Stimulated activated CD8-positive, alpha-beta memory T cell treated with anti-CD3 and anti-CD28 coated beads, Interleukin-2, amount 100 ng/mL, for 1 hour (primary cell): ENCODE measurements at places on chromosomes 2 and 18.

- no peak for DNase-seq
Measured at GRCh38 chr2:34123996-34124785, 525.1 kb upstream of the FAM98A start.

- no peak for DNase-seq
Measured at GRCh38 chr2:151827564-151828142, 568 bp downstream of the ARL5A start.

GRCh38 chr2:68083346-68083745, 20.5 kb upstream of the C1D start:
- DNase-seq, result no peak

GRCh38 chr2:80579756-80580155, 275.2 kb upstream of the LRRTM1 start:
- DNase-seq, result no peak

DNA sequence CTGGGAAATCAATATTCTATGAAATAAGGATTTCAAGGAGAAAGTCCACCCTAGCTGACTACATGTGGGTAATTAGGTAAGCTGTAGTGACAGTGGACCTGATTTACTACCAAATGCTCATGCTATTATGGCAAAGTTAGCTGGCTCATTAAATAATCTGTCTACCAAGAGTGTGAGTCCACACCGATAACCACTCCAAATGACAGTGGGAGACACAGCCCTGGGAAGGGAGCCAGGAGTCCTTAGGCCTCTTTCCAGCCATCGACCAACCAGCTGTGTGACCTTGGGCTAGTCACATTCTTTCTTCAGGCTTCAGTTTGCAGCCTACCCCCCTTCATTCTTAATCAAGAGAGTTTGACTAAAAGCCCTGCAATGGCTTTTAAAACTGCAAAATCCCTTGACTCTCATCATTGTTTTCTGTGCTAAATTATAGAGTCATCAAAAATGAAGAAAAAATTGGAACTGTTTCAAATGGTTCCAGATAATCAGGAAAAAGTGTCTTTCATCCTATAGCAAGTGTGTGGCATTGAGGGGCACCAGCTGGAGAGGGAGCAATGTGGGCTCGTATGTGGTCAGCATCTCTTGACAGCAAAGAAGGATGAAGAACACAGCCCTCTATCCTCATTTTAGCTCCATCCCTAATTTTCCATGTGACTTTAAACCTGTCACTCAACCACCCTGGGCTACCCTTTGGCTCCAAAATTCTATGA, 45.6 kb upstream of the SLC14A2 start:
- DNase-seq, result no peak

GRCh38 chr18:77803024-77803423, 553.4 kb downstream of the GALR1 start:
- no peak for DNase-seq

DNA sequence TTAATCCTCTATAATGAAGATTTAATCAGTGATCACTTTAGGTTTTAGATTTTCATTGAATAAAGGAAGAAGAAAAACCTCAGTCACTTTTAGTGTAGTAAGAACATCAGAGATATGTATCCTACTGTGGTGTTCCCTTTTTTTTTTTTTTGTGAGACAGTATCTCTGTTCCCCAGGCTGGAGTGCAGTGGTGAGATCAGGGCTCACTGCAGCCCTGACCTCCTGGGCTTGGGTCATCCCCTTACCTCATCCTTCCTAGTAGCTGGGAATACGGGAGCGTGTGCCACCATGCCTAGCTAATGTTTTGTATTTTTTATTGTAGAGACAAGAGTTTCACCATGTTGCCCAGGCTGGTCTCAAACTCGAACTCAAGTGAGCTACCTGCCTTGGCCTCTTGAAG, 5.1 kb downstream of the SLC39A10 start:
- no peak for DNase-seq

DNA sequence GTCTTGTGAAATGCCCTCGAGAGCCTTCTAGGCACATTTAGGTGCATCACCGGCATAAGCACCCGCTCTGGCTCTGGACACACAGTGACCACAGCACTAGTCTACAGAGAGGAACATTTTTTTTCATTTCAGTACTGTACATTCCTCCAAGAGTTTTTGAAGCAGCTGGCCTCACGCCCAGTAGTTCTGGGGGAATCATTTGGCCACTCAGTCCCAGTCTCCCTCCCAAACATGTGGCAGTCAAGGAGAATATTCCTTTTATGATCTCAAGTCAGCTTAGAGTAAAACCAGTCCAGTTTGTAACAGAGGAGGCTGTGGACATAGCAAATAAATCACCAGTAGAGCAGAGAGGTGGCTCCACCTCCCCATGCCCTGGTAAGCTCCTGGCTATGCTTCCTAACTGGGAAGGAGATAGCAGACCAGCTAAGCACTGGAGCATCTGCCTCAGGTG, 48.1 kb downstream of the KCNE4 start:
- DNase-seq, result no peak

GRCh38 chr2:156890529-156891148, 366.9 kb upstream of the GALNT5 start:
- DNase-seq, result no peak

GRCh38 chr18:813172-814071, 1.4 kb upstream of the YES1 start:
- peak; percentile 25 for DNase-seq

- no peak for DNase-seq
Measured at GRCh38 chr18:80115035-80115434, 6.0 kb downstream of the ADNP2 start.

GRCh38 chr18:3848316-3848715, 398.3 kb downstream of the TGIF1 start:
- no peak for DNase-seq

DNA sequence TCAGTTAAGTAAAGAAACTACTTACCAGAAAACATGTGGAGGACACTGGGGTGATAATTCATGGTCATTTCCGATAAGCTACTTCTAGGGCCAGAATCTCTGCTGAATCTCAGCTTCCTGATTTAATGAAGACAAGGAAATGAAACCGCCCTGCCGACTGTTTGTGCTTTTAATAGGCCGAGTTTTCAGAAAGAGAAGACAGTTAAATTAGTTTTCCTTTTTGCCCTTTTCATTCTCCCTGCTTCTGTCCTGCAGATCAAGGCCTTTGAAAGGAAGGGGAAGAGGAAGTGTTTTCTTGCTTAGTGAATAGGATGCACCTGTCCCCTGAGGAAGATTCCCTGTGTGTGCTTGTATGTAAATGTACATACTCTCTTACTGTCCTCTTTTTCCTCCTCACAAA, 126.6 kb downstream of the SH3RF3 start:
- no peak for DNase-seq

DNA sequence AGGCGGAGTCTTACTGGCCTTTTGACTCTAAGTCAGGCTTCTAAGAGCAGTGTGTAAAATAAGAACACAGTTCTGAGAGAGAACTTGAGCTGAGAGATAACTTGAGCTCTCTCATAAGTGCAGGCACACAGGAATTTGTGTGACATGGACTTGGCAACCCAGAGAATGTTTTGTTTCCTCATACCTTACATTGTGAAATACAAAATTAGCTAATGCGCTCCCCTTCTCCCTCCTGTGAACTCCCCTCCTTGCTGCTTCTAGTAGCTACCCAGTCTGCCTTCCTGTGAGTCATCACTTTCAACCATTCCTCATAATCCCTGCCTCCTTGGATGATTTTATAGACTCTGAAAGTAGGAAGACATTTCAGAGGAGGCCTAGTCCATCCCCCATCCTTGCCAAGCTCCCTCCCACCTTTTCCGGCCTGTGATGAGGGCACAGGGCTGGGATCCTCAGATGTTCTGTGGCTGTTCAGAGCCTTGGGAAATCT, 22.6 kb downstream of the FER1L5 start:
- no peak for DNase-seq

GRCh38 chr2:238869-239268, 25.0 kb downstream of the SH3YL1 start:
- no peak for DNase-seq

DNA sequence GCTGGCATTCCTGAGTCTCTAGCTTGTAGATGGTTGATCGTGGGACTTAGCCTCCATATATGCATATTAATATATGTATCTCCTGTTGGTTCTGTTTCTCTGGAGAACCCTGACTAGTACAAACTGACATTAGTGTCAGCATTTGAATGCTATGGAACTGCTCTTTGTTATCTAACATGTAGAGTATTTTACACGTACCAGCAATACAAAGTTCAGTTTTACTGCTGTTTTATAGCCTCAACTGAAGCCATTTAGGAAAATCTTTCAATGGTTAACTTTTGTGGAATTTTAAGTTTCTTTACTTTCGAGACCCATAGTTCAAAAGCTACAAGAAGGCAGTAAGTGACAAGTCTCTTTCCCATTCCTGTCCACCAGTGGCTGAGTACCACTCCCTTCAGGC, 418.4 kb downstream of the NUP35 start:
- no peak for DNase-seq

GRCh38 chr2:218485986-218486667, 67.2 kb downstream of the VIL1 start:
- DNase-seq, result no peak

DNA sequence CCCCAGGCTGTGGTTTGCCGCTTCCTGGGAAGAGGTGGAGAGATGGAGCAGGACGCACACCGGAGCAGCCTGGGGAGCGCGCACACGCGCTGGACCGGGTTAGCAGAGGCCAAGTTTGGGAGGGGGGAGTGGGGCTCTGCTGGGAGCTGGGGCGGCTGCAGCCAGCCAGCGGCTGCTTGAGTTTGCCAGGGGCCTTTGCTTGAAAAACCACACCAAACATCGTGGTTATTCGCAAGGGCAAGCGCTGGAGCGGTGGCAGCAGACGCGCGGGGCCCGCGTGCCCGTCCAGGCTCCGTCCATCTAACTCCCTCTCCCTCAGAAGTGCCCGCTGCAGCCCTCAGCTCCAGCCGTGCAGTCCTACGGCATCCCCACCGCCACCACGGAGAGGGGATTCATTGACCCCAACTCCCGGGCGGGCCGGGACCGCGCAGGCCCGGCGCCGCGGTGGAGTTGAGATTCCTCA, 4.6 kb downstream of the PTGR3 start:
- no peak for DNase-seq
